Activated T-cell treated with anti-CD3 and anti-CD28 coated beads for 48 hours (primary cell): ENCODE measurements at places on chromosomes 12 and 14.

- DNase-seq: peak; percentile 73
These were observed 853 bp downstream of the USP5 start for GRCh38 chr12:6852651-6853354.

DNA sequence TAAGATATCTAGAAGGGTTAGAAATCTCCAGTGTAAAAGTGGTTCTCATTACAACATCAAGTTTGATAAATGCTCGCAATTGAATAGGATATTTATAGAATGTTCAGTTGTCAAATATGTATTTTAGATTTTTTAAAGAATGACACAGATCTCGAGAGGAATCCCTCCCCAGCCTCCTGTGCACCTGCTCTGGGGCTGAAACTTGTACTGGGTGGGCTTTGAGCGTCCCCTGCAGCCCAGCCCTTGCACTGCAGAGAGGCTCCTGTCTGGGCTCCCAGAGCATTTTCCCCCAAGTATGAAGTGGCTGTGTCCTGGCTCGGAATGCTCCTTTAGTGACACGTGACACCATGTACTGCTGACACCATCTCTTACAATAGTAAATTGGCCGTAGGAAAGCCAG, 499.6 kb downstream of the TMEM121 start:
- DNase-seq: no peak

- DNase-seq: no peak
These were observed 58.7 kb upstream of the RD3L start for GRCh38 chr14:104001003-104001402.

- no peak for DNase-seq
These were observed 185.1 kb upstream of the VASH1 start for GRCh38 chr14:76576047-76576741.

- no peak for DNase-seq
These were observed 451.3 kb downstream of the ZFP36L1 start for GRCh38 chr14:68341411-68342212.

- DNase-seq: no peak
These were observed 8.9 kb downstream of the TGFB3 start for GRCh38 chr14:75972801-75973421.

DNA sequence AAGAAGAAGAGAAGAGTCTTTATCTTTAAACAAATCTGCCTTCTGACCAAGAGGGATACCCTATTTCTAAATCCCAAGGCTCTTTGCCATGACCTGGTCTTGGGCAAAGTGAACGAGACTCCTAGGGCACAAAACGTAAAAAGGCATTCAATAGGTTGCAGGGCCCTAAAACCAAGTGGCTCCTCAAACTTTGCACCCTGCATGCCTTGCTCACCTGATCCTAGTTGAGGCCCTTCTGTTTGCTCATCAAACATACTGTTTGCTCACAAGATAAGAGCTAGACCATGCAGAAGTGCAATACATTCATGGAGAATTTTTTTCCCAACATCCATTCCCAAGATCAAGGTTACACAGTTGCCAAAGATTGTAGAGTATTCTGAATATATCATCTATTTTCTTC, 7.9 kb upstream of the PRH1 start:
- DNase-seq: no peak

DNA sequence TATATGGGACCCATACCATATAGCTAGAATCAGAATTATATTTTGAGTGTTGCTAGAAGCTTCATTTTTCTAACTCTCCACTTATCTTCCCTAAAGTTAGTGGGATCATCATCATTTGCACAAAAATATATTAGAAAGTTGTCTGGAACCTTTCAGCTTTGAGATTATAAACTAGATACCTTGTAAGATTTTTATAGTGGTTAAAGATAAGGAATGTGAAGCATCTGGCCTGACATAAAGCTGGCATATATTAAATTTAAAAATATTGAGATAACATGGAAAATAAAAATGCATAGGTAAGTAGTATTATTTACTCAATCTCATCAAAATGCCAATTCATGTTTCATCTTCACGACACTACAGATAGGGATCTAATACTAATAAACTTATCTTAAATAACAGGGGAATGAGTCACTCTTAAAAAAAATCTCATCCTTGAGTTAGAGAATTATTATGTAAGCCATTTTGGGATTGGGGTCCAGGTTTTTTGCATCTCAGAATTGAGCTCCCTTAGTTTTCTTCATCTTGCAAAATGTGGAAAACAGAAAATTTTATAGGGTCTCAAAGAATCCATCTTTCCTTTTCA, 318.5 kb downstream of the KCNC2 start:
- no peak for DNase-seq
